ENCODE measurements at places on chromosomes 5 and 9.

DNA sequence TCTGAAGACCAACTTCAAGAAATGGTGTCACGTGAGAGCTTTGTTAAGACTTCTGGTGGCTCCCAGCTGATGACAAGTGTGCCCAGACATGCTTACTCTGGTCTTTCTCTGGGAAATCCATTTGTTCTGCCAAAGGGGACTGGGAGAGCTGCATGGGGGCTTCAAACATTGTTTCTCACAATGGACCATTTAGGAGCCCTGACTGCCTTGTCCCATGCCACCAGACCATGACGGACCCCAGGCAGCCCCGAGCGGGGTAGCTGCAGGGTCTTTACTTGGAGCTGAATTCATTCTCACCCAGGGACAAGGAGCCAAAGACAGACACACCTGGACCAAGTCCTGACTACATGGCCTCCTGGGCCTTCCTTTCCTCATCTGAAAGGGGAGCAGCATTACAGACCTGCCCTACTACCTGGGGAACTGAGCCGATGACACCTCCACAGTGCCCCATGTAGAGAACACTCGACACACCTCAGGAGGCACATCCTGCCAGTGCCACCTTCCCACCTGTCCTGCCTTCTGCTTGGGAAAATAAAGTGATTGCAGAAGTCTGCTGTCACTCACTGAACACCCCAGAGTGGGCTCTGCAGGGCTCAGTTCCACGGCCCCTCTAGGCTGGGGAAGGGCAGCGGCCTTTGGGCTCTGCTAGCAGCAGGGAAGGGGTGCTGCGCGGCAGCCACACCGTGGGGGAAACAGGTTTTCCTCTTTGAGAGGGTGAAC is 169.0 kb downstream of the DAB2IP start:
- DNase-seq, result peak; percentile 43

DNA sequence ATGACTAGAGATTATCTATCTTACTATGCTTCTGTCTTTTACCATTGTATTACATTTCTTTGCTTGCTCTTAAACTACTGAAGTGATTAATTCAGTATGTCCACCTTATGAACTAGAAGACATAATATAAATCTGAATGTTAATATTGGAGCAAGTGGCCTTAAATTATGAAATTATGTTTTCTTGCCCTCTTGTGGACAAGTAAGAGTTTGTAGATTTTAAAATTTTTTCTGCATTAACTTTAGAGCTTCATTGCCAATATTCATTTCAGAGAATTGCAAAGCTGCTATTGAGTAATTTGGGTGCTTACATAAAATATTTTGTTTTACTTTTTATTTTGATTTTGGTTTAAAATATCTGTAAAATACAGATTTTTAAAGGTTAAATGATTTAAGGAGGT is 55.3 kb downstream of the RANBP17 start:
- DNase-seq, result no peak

DNA sequence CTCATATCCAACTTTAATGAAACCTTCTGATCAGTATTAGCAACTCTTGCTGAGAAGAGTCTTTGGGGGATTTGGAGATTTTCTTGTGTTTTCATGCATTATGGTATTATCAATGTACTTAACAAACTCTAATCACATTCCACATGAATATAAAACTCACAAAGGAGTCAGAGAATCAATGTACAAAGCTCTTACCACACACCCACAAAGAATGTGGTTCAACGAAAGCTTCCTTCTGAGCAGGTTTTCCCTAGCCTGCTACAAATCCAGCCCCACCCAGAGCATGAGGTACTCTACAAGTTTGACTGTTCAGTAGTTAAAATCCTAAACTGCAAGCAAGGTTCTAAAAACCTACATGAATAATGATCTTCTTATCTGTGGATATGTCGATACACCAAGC is 210.1 kb downstream of the TARS1 start:
- DNase-seq, result no peak

- no peak for DNase-seq
Measured at GRCh38 chr9:73135394-73135793, 16.3 kb upstream of the ANXA1 start.

DNA sequence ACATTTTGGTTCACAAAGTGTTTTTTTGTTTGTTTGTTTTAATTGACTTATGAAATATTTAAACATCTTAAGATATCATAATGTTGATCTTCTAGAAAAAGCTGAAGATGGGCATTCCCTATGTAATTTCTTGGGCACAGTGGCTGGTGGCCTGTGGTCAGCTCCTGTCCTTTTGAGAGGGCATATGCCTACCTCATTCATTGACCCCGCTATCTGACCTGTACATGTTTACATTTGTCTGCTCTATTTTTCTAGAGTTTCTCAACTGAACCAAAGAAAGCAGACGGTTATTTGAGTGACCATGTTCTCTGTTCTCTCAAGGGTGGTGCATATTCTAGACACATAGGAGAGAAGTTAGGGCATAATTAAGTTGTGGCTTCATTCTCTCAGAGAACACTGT is 5.3 kb downstream of the SGCD start:
- no peak for DNase-seq

DNA sequence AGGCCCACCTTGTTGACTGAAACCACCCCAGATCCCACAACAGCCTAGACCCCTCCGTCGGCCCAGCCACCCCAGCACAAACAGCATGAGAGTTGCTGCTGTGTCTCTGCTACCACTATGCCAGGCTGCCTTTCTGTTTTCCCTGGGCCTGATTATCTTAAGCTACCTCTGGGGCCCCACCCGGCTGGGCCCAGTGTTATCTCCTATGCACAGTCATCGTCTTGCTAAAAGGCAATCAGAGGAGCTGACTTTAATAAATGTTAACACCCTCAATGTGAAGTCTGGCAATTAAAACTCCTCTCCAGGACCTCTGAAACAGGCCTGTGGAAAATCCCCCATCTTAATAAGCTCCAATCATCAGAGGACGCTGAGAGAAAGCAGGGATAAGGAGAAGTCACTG is 144.9 kb downstream of the FAM114A2 start:
- no peak for DNase-seq

DNA sequence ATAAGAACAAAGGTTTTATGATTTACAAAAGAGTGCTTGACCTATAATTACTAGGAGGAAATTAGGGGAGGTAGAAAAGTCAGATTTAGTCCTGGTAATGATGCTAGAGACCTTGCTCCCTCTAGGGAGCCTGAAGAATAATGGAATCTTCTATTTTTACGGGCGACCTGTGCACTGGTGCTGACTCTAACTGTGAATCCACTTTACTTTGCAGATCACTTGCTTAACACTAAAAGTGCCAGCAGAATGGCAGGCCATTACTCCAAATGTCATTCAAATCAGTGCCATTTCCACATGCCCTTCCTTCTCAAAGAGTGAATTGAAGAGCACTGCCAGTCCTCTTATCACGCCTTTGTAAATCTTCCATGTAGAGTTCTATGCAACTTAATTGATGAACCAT is 359.4 kb upstream of the ARRDC3 start:
- DNase-seq, result no peak

DNA sequence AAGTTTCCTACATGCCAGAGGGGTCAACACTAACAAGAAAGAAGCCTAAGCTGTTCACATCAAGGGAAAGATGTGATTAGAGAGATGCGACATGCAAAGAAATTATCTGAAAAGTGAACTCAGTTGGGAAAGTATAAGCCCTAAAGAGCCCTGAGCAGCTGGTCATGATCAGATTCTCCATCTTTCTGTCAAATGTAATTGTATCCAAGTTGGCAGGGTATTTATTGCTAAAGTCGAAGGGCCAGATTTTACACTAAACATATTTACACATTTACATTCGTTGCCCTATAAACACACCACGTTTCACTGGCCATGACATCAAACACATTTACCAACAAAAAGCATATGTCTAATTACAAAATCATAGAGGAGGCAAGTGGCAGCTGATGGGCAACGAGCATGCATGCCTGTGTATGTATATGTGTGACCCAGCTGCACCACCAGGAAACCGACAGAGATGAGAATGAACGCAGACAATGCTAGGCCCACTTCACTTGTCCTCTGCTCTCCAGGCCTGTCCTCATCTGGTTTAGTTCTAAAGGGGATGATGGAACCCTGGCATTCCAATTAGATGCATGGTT is 6.3 kb downstream of the FOXD1 start:
- peak; percentile 32 for DNase-seq

- DNase-seq, result peak; percentile 49
Measured at GRCh38 chr9:127973169-127974000, 7.4 kb downstream of the EEIG1 start.

GRCh38 chr9:68437785-68438184 is 81.4 kb downstream of the PGM5 start:
- DNase-seq, result no peak

DNA sequence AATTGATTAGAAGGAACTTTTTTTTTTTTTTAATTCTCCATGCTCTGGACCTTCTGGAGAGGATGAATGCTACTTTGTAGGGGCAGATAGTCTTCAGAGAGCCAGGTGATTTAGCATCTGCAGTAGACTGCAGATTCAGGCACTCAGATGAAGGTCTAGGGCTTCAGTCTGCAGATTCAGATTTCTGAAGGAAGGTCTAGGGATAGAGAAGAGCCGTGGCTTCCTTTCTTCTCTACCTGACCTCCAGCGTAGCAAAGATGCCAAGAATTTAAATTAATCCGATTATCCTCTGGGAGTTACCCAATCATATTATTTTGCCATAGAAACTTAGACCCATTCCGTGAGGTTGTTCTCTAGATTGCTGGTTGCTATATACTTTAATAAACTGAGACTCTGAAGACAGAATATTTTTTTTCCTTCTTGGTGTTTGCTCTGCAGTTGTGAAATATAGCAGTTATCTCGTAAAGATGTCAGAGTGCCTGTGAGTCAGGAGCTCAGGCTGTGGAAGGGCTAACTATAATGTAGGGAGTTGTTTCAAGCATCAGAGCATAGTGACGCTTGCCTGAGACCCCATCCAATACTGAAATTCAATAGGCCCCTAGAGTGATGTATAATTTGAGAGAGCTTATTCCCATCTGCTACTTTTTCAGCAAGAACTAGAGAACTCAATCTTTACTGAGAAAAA is 132.7 kb upstream of the SLC12A2 start:
- no peak for DNase-seq

- no peak for DNase-seq
Measured at GRCh38 chr5:2430606-2431005, 320.9 kb downstream of the IRX2 start.

GRCh38 chr5:135013947-135014570 is 20.0 kb downstream of the PITX1 start:
- peak; percentile 37 for DNase-seq

DNA sequence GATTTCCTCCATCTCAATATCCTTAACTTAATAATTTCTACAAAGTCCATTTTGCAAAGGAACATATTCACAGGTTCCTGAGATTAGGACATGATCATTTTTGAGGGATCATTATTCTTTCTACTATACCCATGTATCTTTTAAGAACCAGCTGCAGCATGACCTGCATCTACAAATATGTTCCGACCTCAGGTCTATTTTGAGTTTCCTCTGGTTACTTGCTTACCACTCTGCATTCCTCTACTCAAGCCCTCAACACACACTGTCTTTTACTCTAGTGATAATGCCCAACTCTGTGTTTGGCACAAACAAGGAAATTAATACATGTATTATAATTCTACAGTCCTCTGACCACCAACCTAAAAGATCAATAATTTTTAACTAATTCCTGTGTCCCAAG is 386.1 kb downstream of the DNAH5 start:
- no peak for DNase-seq

DNA sequence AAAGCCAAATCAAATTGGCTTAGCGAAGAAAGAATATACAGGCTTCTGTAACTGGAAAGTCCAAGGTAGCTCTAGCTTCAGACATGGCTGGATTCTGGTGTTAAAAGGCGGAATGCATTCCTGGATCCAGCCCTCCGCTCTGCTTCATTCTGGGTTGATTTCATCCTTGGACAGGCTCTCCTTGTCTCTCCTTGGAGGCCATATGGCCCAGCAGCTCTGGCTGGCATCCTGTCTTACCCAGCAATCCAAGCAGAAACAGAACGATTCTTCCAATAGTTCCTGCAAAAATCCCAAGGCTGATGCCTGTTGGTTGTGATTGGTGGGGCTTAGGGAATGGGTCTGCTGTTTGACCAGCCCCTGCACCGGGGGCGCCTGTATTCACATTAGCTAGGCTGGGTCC is 37.0 kb upstream of the SAP30L start:
- DNase-seq, result no peak

DNA sequence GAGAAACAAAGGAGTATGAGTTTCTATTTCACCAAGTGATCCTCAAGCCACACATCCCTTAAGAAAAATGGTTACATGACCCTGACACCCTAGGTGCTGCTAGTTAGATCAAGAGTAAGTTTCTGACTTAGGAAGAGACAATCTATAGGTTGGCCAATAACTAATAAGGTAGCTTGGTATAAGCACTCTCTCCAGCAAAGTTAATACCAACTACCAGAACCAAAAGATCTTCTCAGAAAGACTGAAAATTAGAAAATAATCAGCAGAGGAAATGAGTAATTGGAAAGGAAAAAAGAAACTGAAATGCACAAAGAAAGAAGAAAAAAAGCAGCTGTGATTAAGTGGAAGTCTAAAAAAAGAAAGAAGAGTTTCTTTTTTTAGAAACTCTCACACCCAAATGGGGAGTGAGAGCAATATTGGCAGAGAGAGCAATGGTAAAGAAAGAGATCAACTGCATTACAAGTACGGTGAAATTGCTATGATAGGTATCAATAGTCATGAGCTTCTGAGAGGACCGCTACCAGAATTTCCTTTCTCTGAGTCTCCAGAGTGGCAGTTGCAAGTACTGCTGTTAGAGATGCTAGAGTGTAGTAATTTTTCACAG is 195.5 kb downstream of the TMEM167A start:
- DNase-seq, result no peak

DNA sequence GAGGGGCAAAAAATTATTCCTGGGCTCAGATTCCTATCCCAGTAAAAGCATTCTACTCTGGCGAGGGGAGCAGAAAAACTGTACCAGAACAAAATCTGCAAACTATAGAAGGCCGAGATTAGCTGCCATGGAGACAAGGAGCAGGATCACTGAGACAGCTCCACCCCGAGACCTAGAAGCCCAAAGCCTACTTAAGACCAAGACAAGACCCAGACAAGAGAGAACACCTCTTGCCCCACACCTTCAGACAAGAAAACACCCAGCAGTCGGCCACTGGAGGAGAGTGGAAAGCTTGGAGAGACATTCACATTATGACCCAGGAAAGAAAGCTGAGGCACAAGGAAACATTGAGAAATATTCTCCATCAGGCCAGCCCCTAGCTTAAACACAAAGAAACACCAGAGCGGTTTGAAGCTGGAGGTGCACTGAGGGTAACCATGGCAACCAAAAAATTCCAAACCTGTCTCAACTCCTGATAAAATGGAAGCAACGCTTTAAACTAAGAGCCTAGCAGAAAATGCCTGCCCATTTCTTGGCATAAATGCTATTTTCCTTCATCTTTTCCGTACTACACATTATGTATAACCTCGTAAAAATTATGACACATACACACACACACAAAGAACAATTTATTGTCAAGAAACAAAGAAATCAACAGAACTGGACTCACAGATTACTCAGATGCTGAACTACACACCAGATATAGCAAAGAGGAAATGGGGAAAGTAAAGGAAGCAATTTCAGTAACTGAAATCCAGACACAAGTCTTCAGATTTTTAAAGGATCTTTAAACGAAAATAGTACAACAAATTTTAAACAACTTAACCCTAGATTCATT is 53.8 kb upstream of the FTMT start:
- peak; percentile 55 for DNase-seq
